ENCODE measurements at places on chromosomes 11 and 22.

GRCh38 chr22:37999236-37999635 lies 14.9 kb upstream of the SOX10 start:
- DNase-seq = no peak

DNA sequence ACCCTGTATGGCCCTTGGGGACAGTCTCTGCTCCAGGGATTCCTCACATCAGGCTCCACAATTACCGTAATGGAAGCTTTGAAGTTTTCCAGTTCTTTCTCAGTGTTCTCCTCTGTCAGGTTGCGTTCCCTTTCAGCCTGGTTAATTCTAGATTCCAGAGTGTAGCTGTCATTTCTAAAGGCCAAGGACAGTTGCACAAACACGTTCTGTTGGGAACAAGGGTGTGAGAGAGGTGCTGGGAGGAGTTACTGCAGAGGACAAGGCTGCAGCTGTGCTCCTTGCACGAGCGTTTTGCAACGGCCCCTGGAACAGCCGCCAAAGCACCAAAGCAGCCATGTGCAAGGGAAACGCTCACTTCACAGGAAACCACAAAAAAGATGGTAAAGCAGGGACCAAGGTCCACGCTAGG lies 35.9 kb upstream of the LYVE1 start:
- DNase-seq = no peak

DNA sequence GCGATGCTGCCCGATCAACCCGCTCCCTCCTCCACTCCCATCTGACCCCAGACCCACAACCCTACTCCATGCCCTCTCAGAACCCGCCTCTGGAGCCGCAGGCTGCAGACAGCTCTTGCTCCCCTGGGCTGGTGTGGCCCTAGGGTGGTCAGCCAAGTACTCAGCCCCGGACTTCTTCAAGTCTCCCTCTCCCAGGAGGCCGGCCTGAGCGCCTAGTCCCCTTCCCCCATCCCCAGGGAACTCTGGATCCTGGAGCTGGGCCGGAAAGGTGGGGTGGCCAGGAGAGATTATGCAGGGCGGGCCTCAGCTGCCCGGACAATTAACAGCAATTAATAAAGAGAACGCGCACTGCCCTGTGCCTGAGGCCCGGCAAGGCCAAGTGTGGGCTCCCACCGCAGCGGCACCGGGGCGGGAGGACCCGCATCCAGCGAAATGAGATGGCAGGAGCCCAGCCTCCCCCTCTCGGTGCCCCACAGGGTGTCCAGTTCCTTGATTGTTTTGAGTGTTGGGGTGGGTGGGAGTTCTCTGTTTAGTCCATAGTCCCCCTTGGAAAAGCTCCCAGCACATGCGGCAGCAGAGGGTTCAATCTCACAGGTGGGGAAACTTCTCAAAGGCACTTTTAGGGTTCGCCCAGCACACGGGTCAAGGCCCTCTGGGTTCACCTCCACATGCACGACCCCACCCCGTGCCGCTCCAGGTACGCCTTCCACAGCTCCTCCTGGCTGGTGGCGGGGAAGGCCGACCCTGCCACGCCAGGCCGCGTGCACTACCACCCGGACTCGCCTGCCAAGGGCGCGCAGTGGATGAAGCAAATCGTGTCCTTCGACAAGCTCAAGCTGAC lies 3.1 kb downstream of the TBX1 start:
- DNase-seq = no peak

DNA sequence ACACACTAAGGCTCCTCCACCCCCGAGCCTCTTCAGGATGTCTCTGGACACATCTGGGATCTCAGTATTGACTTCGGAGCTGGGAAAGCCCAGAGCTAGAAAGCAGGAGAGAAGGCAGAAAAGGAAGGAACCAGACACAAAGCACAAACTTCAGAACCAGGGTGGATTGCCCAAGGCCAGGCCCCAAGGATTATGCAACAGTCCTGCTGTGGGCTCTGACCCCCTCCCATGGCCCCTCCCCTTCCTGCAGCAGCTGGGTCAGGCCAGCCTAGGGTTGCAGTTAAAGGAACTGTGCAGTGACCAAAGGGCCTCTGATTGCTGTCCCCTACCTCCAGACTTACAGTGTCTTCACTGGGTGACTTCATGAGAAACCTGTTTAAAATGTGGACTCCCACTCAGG lies 5.3 kb downstream of the KCNE3 start:
- no peak for DNase-seq

DNA sequence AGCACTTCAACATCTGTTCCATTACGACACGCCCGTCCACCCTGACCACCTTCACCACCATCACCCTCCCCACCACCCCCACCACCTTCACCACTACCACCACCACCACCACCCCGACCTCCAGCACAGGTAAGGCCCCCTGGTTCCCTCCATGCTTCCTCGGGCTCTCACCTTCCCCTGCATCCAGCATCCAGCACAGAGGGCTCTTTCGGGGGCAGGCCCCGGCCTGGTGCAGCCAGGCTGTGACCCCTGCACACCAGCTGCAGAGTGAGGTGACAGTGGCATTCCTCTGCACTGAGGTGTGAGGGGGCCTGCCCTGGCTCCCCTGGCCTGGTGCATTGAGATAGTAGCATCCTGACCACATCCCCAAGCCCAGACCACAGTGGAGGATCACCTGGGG lies 18.2 kb downstream of the MUC2 start:
- DNase-seq = no peak

- DNase-seq = no peak
These were observed 2.2 kb downstream of the RIN1 start for GRCh38 chr11:66333896-66334604.

DNA sequence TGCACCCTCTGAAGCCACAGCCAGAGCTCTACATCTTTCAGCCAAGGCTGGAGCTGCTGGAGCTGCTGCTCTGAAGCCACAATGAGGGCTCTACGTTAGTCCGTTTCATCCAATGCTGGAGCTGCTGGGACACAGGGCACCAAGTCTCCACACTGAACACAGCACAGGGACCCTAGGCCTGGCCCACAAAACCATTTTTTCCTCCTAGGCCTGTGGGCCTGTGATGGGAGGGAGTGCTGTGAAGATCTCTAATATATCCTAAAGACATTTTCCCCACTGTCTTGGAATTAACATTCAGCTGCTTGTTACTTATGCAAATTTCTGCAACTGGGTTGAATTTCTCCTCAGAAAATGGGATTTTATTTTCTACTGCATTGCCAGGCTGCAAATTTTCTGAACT lies 441.4 kb upstream of the FAT3 start:
- DNase-seq = no peak

GRCh38 chr11:130170345-130170744 lies 10.8 kb downstream of the ST14 start:
- no peak for DNase-seq

DNA sequence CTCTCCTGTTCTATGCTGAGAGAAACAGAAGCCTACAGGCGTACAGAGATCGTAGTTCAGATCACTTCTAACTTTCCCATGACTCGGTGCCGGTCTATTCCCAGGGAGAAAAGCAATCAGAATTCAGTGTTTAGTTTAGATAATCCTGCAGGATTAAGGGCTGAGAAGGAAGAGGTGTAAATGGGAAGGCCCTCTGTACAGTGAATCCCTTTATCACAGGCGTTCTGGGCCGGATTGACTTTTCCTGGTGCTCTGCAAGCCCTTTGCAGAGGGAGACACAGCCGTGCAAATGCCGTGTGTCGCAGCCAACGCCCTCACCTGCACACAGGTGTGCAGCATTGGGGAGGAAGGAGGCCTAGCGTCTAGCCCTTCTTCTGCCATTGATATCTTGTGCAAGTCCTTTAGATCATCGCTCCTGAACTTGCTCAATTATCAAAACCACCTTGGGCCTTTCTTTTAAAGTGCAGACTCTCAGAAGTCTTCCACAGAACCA lies 90.6 kb downstream of the DSCAML1 start:
- DNase-seq = no peak

GRCh38 chr11:8408151-8408941 lies 144.7 kb upstream of the LMO1 start:
- no peak for DNase-seq

DNA sequence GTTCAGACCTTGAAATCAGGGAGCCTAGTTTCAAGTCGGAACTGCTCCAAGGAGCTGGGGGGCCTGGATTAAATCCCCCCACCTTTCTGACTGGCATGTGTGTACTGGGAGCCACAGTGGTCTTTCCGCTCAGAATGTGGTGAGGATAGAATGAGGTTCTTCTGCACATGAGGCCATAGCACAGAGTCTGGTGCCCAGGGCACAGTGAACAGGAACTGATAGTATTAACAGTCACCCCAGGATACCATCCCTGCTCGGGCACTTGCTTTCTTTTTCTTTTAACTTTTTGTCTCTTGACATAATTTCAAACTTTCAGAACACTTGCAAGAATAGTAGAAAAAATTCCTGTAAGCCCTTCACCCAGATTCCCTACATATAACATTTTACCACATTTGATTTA lies 28.8 kb downstream of the LMO1 start:
- no peak for DNase-seq

- DNase-seq = no peak
These were observed 638.5 kb downstream of the NTM start for GRCh38 chr11:132008872-132009271.

DNA sequence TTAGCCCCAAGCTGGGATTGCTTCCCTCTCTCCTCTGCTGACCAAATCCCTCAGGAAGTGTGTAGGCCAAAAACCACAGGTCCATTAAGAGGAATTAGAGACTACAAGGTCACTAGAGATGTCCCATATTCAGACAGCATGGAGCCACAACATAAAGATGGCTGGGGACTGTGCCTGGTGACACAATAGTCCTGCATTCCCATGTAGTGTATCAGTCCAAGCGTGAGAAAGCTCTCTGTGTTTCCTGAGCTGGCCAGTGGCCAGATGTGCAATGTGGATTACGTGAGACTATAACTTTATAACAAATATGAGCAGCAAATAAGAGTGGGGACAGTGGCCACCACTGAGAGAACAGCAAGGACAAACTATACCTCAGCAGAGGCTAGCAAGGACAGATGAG lies 7.6 kb upstream of the MS4A10 start:
- DNase-seq = no peak

DNA sequence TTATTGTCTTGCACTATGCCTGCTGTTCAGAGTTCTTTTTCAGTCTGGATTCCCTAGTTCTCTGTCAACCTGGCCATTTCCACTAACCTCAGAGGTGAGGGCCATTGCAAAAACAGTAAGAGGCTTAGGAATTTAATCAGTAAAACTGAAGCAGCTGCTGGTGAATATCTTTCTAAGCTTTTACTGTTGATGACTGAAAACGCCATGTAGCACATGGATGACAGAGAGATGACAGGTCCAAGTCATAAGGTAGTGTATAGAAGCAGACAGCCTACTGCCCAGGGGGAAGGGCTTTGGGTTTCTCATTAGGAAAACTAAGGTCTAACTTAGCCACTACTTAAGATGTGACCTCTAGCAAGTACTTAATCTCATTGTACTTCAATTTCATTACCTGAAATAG lies 152.6 kb upstream of the DDI1 start:
- DNase-seq = no peak

DNA sequence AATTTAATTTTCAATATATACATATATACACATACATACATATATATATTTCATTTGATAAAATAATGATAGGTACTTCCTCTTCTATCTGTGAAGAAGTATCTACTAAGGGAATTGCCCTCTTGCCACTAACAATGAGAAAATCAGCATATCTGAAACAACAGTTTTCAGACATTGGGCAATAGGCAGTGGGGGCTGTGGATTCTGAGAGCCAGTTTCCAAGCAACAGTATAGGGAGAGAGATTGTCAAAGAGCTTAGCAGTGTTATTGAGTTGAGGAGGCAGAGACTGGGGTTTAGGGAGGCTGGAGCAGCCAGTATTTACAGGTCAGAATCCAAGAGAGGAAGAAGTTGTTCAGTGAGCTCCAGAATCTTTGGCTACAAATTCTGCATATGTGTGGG lies 119.3 kb downstream of the ARFGAP2 start:
- no peak for DNase-seq

DNA sequence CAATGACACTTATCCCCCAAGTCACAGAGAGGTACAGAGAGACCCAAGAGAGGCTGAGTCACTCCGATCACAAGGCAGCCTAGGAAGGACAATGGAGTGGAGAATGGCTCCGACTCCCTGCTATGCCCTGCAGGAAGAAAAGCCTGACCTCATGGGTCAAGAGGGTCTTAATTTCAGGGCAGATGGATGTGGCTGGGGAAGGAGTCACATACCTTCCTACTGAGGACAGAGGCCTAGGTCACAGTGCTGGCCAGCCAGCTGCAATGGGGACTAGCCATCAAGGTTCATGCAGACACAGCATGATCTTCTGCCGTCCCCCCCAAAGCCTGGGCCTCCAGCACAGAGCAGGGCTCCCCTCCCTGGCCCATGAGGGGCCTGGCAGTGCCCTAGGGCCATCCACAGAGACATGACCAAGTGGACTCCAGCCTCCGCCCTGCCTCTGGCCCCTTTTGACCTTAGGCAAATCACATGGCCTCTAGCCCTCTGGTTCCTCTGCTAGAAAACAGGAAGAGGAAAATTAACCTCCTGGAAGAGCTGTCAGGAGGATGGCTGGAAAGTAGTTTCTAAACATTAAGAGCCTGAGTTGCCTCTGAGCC lies 1.8 kb downstream of the ARRB1 start:
- no peak for DNase-seq

DNA sequence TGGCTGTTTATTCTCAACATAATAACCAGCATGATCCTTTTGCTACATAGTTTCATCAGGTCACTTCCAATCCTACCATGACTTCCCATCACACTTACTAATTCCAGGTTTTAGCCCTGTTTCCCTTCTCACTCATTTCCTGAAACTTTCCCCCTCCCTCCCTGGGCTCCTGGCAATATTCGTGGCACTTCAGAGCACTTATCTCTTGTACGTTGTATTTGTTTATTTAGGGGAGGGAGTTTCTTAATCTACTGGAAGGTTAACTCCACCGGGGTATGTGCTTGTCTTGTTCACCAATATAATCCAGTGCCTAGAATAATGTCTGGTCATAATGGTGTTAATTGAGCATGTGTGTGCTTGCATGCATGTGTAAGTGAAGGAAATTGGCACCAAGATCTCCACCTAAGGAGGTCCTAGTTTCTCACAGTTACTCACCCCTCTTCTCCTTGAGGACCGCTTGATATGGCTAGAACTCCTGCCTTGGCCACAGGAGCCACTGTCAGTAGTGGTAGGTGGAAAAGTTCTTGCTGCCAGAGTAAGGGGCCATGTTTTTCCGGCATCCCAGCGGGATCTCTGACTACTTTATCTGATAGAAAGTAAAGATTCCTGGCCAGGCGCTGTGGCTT lies 11.7 kb downstream of the EIF3L start:
- no peak for DNase-seq

DNA sequence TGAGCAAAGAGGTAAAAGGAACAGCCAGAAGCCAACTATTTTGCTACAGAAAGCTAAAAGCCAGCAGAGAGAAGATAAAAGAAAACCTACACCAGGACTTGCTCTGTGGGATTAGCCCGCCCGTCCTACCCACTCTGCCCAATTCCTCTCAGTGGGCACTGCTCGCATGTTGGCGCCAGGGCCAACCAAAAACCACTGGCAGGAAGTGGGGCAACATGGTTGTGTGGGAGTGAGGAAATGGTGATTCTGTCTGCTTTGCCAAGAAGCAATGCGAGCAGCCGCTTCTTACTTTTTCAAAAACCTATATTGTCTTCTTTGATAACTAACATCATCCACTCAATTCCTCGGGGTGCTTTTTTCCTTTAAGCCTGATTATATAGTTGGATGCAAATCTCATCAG lies 14.2 kb upstream of the APOA1 start:
- no peak for DNase-seq

All from stimulated activated CD8-positive, alpha-beta memory T cell treated with anti-CD3 and anti-CD28 coated beads, Interleukin-4, amount 100 ng/mL, for 4 hours (primary cell).